ENCODE measurements at places on chromosomes 13 and 19.

DNA sequence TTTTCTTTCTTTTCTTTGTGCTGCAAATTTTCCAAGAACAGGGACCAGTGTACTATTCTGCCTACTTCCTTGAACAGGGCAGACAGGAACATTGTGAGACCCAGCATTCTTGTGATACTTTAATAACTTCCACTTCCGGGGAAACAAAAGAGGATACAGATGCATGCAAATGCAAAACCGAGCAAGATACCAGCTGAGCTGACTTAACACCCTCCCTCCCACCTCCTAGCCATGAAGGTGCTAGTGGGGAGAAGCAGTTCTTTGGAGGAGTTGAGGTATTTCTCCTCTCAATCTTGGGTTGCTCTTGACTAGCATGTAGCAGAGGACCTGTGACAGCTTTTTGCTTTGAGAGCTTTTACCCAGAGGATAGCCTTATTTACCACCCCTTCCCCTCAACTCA lies 111.2 kb downstream of the KLF5 start:
- no peak for DNase-seq
- no peak overlapping the region for H3K27ac ChIP-seq
- peaks cover 7% of the 10 kb centered on the region for H3K4me1 ChIP-seq
- H3K36me3 ChIP-seq: no peaks in the 10 kb centered on the region
- no peaks in the 10 kb centered on the region for H3K27me3 ChIP-seq

GRCh38 chr13:34277936-34278335 lies 460.0 kb downstream of the RFC3 start:
- H3K27ac ChIP-seq: no peak overlapping the region
- H3K36me3 ChIP-seq: no peaks in the 10 kb centered on the region
- H3K4me3 ChIP-seq: no peak overlapping the region
- no peaks in the 10 kb centered on the region for H3K4me1 ChIP-seq
- no peak for DNase-seq

GRCh38 chr13:30268673-30269072 lies 38.7 kb downstream of the KATNAL1 start:
- H3K4me1 ChIP-seq: no peaks in the 10 kb centered on the region
- no peak overlapping the region for H3K4me3 ChIP-seq
- peaks cover 6% of the 10 kb centered on the region for H3K36me3 ChIP-seq
- no peak for DNase-seq
- no peak overlapping the region for H3K27ac ChIP-seq

DNA sequence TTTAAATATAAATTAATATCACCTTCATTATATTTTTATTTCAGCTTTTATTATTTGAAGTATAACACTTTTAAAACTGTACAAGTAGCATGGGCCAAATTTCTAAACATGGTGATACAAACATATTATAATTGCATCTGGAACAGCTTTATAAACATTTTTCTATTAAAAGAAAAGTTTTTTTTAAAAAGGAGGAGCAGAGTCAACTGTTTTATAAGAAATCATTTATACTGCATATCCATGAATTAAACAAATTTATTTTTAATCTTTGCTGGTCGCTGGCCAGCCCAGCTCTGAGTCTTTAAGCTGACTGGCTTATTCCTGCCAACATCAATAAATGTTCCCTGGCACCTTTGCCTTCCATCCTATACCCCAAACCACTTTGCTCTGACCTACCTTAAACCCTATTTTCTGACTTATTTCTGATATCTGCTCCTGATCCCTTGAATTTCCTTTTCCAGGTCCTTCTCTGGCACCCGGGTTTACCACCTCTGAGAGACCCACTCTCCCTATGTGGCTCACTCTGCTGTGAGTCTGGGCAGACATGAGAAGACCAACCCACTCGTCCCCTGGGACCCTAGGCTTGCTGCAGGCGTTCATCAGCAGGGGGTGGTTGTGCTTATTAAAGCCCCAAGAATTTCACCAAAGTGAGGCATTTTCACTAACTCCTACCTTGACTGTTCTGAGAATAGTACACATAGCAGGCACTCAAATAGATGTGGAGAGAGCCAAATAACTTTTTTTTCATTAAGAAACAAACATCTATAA lies 220.3 kb downstream of the KLF12 start:
- H3K36me3 ChIP-seq: no peaks in the 10 kb centered on the region
- no peak overlapping the region for H3K4me3 ChIP-seq
- H3K4me1 ChIP-seq: peaks cover 29% of the 10 kb centered on the region
- no peak for DNase-seq

GRCh38 chr19:46365561-46365960 lies 18.7 kb downstream of the PPP5C start:
- H3K36me3 ChIP-seq: peaks cover 13% of the 10 kb centered on the region
- DNase-seq: no peak
- peaks cover 38% of the 10 kb centered on the region for H3K4me1 ChIP-seq

- no peak overlapping the region for H3K27ac ChIP-seq
- no peaks in the 10 kb centered on the region for H3K27me3 ChIP-seq
- no peaks in the 10 kb centered on the region for H3K36me3 ChIP-seq
- peaks cover 13% of the 10 kb centered on the region for H3K4me1 ChIP-seq
- DNase-seq: no peak
Observed at GRCh38 chr19:17739121-17739875, 12.0 kb upstream of the FCHO1 start.

- DNase-seq: no peak
- H3K36me3 ChIP-seq: no peaks in the 10 kb centered on the region
Observed at GRCh38 chr13:46881621-46882020, 15.2 kb downstream of the HTR2A start.

- peak; percentile 72 for DNase-seq
- H3K27me3 ChIP-seq: no peaks in the 10 kb centered on the region
- H3K36me3 ChIP-seq: no peaks in the 10 kb centered on the region
- H3K4me1 ChIP-seq: no peaks in the 10 kb centered on the region
Observed at GRCh38 chr19:3210347-3211017, 14.0 kb upstream of the CELF5 start.

DNA sequence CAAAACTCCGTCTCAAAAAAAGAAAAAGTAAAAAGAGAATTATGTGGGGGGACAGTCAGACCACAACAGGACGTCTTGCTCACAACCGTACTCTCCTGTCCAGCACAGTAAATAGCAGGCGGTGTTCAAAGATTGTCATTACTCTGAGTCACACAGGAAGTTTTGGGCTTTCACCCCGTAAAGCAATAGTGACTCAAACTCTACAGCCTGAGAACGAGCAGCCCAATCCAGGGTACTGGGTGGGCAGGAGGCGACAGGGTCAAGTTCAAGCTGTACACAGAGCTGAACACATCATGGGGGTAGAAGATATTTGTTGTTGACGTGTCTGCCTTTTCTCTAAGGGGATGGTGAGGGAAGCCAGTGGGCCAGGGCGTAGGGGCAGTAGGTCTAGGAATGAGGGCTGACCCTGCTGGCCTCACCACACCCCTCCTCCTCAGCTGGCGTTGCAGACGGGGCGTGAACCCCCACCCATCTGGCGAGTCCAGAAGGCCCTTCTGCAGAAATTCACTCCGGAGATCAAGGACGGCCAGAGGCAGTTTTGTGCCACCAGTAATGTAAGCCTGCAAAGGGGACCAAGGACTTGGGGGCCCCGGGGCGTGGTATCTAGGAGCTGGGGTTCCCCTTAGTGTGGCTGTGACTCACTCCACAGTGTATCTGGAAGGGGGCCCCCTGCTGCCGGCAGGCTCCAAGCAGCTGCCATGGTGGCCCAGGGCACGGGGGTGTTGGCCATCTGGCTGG lies 23.3 kb downstream of the PRR12 start:
- peak; percentile 49 for DNase-seq
- H3K36me3 ChIP-seq: peaks cover 11% of the 10 kb centered on the region
- peak overlapping the region; percentile 74 for H3K27ac ChIP-seq
- peaks cover 20% of the 10 kb centered on the region for H3K4me1 ChIP-seq
- H3K27me3 ChIP-seq: no peaks in the 10 kb centered on the region

DNA sequence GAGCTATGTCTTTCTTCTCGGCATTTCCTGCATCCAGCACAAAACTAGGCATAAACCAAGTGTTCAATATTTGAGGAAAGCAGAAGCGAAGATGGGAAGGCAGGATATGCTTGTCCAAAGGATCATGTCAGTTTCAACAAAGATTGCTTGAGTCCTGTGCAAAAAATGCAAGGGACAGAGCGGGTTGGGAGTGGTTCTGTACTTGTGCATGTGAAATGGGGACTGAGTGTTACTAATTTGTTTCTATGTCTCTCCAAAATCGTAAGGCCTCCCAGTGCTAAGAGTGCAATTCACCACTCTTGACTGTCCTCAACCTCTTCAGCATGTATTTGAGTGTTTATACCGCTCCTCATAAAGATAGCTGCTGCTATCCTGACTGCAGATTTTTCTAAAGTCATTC lies 166.2 kb downstream of the DLEU7 start:
- no peak overlapping the region for H3K27ac ChIP-seq
- H3K4me1 ChIP-seq: no peaks in the 10 kb centered on the region
- H3K36me3 ChIP-seq: no peaks in the 10 kb centered on the region
- H3K4me3 ChIP-seq: no peak overlapping the region
- no peak for DNase-seq

DNA sequence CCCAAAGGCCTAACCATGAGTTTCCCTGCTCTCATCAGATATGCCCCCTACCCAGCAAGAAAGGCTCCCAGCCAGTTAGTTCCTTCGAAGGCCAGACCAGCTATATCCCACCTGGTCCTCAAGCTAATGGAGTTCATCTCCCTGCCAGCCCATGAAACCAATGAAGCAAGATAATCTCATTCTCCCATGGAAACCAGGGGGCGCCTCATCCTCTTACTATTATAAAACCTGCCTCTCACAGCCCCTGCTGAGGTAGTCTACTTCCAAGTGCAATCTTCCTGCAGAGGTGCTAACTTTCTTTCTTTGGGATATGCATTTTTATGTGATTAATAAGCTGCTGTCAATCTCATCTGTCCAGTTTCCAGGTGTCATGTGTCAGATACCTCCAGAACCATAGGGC lies 34.0 kb upstream of the ZNF573 start:
- peaks cover 13% of the 10 kb centered on the region for H3K36me3 ChIP-seq
- H3K4me3 ChIP-seq: no peak overlapping the region
- no peaks in the 10 kb centered on the region for H3K4me1 ChIP-seq
- DNase-seq: no peak
- H3K27ac ChIP-seq: no peak overlapping the region

DNA sequence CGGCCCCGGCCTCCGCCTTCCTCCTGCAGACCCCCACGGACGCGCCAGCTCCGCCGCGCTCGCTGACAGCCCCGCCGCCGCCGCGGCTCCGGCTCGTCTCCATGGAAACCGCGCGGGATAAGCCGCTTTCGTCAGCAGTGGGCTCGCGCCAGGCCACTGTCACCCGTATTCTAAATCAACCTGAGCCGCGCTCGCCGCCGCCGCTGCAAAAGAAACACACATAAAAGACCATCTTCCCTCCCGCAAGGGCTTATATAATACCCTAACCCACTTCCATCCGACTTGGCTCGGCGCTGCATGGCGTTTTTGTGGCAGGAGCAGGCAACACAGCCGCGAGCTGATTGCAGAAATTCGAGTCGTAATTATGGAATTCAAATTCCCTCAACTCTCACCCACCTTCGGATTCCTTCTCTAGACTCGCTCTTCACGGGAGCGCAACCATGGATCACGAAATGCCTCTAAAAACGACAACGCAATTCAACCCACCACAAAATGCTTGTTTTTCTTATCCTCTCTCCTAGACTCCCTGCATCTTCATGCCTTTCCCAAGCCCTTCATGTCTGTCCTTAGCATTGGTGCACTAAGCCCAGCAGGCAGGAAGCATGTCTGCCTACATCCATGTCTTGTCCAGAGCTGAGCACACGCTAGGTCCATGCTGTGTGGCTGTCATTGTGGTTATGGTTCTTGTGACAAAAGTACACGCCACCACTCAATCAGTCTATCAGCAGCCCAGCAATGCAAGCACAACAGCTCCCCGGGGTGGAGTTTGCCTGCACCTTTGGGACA lies at the start of gene AMER2:
Gene AMER2, minus strand, starts transcription at position 772 of the 786 bp plus-strand sequence. Its CDS starts 669 bp downstream, at position 103.
- H3K36me3 ChIP-seq: peaks cover 6% of the 10 kb centered on the region
- H3K4me1 ChIP-seq: peaks cover 12% of the 10 kb centered on the region
- H3K27me3 ChIP-seq: peaks cover 73% of the 10 kb centered on the region
- H3K27ac ChIP-seq: peak within 1 kb of the TSS; percentile 20

GRCh38 chr13:30391956-30392680 lies 30.2 kb upstream of the UBE2L5 start:
- H3K27me3 ChIP-seq: no peaks in the 10 kb centered on the region
- no peak overlapping the region for H3K4me3 ChIP-seq

GRCh38 chr19:42330241-42330711 lies 4.8 kb downstream of the MEGF8 start:
- no peaks in the 10 kb centered on the region for H3K36me3 ChIP-seq
- no peaks in the 10 kb centered on the region for H3K27me3 ChIP-seq
- DNase-seq: no peak
- H3K4me3 ChIP-seq: no peak overlapping the region
- H3K4me1 ChIP-seq: peaks cover 33% of the 10 kb centered on the region

Data from activated T-cell treated with anti-CD3 and anti-CD28 coated beads, Interleukin-2, amount 50 U/mL, for 72 hours (primary cell).